Breast epithelium (tissue), 4 donors: ENCODE measurements at places on chromosomes 7 and 10. TPM values are rescaled to one million over a fixed set of nuclear protein-coding genes. Genes with fewer than 3 reads are reported as not detected.

The RASA4B gene
- 11.1 TPM for total RNA-seq

The AMPH gene
- 5.0 TPM for total RNA-seq

The PDCD11 gene
- total RNA-seq, result 29.1 TPM

GRCh38 chr10:24988831-24989640 lies 26.9 kb downstream of the ENKUR start:
- DNase-seq, result no peak

- no peak for DNase-seq
These were observed 208.6 kb upstream of the PPP2R2D start for GRCh38 chr10:131692176-131692575.
